ENCODE measurements at places on chromosomes 5 and 9.

DNA sequence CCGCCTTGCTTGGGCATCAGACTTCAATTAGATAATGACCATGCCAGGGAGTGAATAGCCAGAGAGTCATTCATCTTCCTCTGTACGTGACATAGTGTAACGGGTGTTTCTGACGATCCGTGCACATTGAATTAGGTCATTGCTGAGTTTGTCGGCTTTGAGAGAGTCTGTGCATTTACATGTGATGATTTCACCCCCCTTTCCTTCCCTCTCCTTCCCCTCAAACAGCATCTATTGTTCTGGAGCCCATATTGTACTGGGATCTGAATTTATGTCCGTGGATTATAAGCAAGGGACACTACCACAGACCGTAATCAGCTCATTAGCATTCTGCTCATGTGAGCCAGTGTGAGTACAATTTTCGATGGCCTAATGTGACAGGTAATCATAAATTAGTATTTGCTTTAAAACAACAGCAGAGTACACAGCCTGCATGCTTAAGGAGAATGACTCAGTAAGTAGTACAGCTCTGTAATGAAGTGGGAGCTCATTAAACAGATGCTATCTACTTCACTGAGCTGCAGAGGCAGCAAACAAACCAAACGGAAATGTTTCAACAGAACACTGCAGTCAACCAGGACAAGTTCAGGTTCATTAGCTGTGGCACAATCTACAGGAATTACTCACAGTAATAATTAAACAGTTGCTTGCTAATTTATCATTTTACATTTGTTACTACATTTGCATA, 302.1 kb downstream of the CSNK1G3 start:
- DNase-seq = no peak

- DNase-seq = no peak
Observed at GRCh38 chr5:61869333-61869732, 436.7 kb upstream of the KIF2A start.

GRCh38 chr5:168047043-168047668, 244.3 kb upstream of the WWC1 start:
- DNase-seq = no peak

GRCh38 chr9:107593224-107593870, 103.8 kb upstream of the KLF4 start:
- DNase-seq = no peak

DNA sequence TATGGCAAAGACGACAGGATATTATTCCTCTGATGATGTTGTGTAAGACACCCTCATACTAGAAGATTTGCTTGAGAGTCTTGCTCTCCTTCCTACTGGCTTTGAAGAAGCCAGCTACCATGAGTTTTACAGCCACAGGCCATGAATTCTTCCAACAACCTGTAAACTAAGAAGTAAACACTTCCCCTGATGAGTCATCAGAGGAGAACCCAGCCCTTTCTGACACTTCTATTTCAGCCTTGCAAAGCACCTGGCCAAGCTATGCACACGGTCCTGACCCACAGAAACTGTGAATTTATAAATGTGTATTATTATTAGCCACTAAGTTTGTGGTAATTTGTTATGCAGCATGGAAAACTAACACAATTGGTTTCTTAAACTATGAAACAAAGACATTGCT, 288.8 kb upstream of the ADAMTSL1 start:
- no peak for DNase-seq

DNA sequence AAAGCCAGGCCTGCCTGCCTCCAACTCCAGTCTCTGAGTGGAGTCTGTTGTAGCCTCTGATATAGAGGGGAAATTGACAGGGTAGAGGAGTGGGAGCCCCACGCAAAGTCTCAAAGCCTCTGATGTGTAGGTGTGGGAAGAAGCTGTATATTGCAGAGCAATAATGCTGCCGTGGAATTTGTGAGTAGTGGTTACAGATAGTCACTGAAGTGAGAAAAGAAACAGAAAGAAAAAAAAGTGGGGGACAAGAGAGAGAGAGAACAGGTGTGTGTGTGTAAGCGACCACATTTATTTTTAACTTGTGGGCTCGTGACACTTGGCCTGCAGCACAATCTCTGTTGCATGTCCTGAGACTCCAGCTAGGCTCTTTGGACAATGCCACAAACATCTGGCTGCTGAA, 227.8 kb downstream of the NSG2 start:
- DNase-seq = no peak

DNA sequence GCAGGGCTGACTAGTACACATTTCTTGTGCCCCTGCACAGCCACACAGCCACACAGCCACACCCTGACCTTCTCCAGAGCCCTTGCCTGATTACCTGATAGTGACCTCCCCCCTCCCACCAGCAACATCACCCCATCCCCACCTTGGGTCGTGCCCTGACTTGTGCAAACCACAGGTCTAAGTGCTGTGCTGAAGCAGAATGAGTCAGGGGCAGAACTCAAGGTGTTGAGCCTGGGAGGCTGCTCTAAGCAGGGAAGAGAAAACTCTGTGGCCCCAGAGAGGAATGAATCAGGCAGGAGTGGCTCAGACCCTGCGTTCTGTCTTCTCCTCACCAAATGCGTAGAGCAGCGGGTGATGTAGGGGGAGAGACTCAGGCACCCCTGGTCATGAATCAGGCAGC, 24.3 kb upstream of the FAT2 start:
- no peak for DNase-seq

DNA sequence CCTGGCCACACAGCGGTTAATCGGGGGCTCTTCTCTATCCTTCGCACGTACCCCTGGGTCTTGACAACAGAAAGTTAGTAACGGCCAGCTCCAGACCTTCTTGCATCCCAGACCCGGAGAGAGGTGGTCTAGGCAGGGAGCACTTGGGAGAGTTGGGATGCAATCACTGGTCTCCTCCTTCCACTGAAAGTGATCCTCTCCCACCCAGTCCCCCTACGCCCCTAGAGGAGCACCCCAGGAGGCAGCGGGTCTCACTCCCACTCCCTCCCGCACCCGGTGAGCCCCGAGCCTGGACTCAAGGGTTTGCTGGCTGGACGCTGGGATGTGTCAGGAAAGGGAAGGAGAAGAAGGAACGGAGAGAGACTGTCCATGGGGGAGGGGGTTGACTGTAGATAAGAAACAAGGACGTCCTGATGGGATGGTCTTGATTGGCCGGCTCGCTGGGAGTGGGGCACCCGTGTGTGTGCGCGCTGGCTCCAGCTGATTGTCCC, 2.0 kb downstream of the RORB start:
- DNase-seq = no peak

DNA sequence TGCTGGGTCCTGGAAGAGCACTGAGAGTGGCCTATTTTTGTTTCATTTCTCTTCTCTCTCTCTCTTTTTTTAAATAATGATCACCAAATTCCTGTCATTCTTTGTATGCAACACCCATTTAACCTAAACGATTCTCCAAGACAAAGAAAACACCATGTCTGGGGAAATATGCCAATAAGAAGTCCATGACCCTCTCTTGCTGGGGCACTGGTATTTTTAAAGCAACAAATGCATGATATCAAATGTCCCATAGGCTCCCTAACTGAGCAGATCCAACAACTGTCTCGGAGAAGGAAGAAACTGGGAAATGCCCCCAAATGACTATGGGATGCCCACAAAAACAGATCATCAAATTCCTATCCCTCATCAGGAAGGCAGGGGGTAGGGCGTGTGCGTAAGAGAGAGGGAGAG, 567.4 kb downstream of the CCDC171 start:
- no peak for DNase-seq

DNA sequence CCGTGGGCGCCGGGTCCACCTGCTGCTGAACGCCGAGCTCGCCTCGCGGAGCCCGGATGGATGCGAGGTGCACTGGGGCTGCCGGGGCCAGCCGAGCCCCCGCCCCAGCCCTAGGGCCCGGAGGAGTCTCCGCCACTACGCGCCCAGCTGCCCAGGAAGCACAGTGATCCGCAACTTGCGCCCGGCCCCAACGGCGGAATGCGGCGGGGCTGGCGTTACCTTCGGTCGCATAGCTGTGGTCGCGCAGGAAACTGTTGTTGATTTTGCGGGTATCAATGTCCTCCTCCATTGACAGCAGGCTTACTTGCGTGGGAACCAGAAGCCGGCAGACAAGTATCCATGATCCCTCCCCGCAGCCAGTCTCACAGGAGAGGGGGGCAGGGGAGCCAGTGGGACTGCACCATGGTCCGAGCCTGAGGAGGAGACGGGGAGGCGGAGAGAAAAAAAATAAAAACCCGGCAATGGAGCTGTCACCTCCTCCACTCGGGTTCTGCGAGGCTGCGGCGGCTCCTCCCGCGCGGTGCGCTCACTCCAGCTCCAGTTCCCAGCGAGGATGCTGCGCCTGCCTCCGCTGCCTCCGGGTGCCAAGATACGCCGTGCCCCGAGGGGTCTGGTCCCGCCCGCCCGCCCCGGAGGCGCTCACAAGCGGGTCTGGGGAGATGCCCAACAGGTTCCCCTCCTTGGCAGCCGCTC, 628 bp downstream of the PPP2R2B start:
- DNase-seq = peak; percentile 8

DNA sequence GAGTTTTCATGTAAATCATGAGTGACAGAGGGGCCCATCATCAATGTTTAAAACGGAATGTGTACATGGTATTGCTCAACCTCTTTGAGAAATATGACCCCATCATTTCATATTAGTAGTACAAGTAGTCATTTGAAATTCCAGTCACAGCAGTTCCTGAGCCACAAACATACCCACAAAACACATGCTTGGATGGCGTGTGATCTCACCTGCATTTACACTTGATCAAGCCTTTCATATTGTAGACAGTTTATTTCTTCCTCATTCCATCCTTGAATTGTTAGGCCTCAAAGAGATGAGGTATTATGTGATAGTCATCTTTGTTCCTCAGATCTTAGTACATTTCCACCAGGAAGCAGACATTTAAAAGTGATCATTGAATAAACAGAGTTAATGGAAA, 96.8 kb upstream of the TAS2R1 start:
- no peak for DNase-seq

DNA sequence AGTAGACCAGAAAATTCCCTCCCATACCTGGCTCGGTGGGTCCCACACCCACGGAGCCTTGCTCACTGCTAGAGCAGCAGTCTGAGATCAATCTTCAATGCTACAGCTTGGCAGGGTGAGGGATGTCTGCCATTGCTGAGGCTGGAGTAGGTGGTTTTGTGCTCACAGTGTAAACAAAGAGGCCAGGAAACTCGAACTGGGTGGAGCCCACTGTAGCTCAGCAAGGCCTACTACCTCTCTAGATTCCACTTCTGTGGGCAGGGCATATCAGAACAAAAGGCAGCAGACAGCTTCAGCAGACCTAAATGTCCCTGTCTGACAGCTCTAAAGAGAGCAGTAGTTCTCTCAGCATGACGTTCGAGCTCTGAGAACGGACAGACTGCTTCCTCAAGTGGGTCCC, 5.6 kb upstream of the GZMA start:
- no peak for DNase-seq

DNA sequence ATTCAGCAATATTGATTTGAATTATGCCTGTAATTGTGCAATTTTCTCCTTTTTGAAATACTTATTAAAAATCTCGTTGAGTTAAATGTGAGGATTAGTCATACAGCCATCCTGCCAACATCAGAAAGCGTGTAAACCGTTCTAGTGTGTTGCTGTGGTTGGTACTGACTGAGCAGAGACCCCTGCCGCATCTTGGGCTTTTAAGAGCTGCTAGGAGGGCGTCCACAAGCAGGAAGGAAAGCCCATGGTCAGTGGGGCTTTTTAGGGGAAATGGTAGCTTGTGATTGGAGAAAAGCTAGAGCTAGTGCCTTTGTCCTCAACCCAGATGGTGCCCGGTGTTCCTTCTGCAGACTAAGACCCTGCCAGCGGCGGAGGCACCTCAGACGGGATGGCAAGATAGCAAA, 1.3 kb downstream of the SDHA start:
- no peak for DNase-seq

DNA sequence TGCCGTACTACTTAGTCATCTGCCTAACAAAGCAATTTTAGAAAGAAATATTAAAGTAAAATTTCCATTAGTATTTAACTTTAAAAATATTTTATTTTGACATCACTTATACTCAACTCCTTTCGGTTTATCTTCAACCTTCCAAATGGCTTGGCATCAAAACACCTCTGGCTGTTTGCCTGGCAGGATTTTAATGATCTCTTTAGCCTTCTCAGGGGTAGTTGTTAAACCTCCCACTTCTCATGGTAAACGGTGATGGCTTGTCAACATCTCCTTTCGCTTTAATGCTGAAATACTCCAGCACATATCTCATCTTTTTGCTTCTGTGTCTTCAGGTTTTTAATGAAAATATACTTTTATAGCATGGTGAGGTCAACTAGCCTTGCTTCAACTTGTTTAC, 747.1 kb downstream of the CETN3 start:
- DNase-seq = no peak

DNA sequence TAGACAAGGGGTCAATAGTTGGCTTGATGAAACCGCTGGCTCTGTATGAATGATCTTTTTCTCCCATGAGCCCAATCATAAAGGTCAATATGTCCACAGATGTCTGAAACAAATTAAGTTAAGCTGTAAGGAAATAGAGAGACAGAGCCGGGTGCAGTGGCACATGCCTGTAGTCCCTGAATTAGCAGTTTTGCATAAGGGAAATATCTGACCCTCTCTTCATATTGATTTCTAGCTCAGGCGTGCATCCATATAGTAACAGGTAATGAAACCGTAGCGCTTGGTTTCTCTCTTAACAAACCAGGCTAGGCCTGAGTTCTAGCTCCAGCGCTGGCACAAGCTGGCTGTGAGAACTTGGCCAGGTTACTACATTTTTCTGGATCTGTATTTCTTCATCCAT, 118.1 kb upstream of the ERCC6L2 start:
- no peak for DNase-seq

DNA sequence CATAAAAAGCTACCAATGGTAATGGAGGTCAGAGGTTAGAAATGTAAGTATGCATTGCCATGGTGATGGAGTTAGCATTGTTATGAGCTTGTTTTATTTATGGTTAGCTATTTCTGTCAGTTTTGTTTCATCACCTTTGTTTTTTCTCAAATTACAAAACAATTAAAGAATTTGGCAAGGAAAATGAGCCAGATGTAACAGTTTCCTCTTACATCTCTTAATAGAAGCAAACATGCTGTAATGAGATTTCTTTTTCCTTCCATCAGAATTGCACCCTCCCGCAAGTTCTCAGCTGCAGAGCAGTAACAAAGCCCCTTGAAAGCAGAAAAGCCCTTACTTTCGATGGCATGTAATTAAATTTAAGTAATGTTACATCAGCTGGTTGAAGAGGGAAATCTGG, 233.0 kb downstream of the SGCD start:
- DNase-seq = no peak

GRCh38 chr9:86903734-86904085, 43.6 kb downstream of the GAS1 start:
- DNase-seq = no peak

- no peak for DNase-seq
Observed at GRCh38 chr5:149038336-149039080, 24.4 kb downstream of the SH3TC2 start.

DNA sequence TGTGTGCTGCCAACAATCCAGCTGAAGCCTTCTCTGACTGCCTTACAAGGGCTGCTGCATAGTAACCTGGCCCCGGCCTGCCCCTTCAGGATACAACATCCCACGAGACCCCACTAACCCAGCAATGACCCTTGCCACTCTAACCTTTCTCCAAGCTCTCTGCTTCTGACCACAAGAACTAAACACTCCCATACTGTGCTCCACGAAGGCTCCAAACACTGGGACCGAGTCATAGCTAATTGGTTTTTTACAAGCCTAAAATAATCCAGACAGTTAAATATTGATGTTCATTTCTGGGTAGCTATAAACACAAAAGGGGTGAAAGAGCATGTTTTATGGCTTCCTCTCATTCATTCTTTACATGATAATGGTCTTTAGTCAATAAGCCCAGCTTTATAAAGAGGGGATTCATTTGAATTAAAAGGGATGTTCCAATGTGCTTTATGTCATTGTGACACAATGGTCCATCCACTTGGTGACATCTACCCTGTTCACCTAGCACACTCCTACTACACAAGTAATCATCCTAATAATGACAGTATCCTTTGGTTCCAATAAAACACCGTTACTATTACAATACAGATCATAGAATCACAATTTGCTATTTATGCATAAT, 16.2 kb upstream of the TLE4 start:
- DNase-seq = no peak

Data from stimulated activated CD8-positive, alpha-beta memory T cell treated with anti-CD3 and anti-CD28 coated beads, Interleukin-12 subunit alpha, Interleukin-12 subunit beta, amount 100 ng/mL, for 4 hours (primary cell).